ENCODE measurements at places on chromosomes 1 and 21.

DNA sequence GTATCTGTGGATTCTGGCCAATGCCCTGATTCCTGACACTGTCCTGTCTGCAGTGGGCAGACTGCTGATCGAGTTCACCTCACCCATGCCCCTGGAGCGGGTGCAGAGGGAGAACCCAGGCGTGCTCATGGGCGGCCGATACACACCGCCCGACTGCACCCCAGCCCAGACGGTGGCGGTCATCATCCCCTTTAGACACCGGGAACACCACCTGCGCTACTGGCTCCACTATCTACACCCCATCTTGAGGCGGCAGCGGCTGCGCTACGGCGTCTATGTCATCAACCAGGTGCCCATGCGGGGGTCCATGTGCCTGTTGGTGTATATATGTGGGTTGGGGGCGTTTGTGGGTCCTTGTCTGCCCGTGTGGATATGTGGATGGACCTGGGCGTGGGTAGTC is 2.6 kb downstream of the B4GALT2 start:
- no peak for DNase-seq

GRCh38 chr1:37519613-37520012 is 5.0 kb upstream of the MEAF6 start:
- no peak for DNase-seq

GRCh38 chr1:174998569-174999215 is 1.1 kb upstream of the CACYBP start:
- peak; percentile 38 for DNase-seq

DNA sequence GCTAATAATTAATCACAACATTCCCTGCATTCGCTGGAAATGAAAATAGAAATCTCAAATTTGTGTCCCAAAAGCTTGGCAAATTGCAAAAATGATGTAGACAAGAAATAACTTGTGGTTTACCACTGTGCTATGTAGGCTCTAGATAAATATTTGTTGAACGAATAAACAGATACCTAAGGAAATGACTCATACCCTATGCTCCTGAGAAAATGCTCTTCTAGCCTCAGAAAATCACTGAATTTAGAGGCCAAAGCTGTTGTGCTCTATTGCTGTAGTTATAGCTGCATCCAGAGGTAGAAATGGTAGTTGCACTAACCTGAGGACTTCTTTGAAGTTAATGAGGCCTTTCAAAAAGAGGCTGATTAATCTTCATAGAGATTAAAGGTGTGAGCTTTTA is 142.0 kb upstream of the ZNHIT6 start:
- DNase-seq = peak; percentile 8

DNA sequence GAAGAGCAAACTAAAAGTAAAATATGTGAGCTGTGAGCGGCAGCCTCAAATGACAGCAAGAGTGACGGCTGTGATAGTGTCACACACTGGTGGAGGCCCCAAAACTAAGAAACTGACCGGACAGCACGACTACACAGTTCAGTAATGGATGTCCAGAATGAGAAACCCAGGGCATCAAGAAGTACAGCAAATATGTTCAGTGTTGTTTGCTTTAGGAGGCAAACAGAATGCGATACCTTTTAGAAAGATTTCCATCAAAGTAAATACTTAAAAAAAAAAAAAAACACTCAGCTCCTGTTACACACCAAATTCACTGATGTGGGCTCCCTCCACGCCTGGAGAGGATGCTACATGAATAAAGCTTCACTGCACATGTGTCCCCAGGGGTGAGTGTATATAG is 1.1 kb upstream of the PKP1 start:
- DNase-seq = no peak

- DNase-seq = no peak
These were observed 228.3 kb downstream of the SLC35F3 start for GRCh38 chr1:234132795-234133194.

DNA sequence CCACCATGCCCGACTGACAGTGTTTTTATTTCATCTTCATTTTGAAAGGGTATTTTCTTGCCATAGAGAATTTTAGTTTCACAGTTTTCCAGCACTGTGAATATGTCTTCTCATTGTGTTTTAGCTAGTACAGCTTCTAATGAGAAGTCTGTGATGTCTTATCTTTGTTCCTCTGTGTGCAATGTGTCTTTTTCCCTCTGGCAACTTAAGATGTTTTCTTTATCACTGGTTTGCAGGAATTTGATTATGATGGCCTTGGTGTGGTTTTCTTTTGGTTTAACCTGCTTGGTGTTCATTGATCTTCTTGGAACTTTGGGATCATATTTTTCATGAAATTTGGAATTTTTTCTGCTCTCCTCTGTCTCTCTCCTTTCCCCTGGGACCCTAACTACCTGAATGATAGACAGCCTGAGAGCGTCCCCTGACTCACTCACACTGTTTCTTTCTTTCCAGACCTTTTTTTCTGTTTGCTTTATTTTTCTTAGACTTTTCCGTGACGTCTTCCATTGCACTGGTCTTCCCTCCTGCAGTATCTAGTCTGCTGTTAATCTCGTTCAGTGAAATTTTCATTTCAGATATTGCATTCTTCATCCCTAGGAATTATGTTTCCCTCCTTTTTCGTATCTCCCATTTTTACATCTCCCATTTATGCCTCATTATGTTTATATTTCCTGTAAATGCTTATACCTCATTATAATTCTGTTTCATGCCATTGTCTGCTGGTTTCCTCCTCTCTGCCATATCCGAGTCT is 48.5 kb downstream of the PDE9A start:
- no peak for DNase-seq

GRCh38 chr1:159686599-159687299 is 27.6 kb downstream of the CRP start:
- DNase-seq = no peak

- DNase-seq = no peak
These were observed 80.6 kb downstream of the RASAL2 start for GRCh38 chr1:178174539-178174938.

DNA sequence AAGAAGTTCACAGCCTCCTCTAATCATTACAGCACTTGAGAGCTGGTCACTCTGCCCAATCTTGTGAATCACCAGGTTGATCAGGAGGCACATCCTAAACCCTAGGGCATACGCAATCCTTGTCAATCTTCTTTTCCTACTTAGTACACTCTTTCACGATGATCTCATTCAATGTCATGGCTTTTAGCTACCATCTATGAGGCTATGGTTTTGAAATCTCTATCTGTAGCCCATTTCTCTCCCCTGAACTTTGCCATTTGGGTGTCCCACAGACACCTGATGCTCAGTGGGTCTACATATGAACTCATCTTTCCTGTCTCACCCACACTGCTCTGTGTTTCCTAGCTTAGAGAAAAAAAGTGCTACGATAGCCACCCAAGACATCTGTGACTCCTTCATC is 1.9 kb upstream of the MED18 start:
- DNase-seq = no peak

DNA sequence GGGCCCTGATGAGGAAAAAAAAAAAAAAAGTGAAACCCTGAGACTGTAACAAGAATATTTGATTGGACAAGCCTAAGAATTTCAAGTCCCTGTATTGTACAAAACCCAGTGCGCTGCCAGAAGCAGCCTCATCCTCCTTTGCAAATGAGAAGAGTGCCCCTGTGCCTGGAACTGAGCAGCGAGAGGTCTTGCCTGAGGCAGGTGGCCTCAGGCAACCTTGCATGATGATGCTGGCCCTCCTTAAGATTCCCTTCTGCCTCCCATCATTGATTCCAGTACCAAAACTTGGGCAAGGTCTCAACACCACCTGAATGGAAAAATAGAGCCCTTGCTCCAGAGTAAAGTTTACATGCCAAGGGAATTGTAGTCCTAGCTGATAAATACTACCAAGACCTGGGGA is 129.6 kb upstream of the RAB4A start:
- DNase-seq = no peak

DNA sequence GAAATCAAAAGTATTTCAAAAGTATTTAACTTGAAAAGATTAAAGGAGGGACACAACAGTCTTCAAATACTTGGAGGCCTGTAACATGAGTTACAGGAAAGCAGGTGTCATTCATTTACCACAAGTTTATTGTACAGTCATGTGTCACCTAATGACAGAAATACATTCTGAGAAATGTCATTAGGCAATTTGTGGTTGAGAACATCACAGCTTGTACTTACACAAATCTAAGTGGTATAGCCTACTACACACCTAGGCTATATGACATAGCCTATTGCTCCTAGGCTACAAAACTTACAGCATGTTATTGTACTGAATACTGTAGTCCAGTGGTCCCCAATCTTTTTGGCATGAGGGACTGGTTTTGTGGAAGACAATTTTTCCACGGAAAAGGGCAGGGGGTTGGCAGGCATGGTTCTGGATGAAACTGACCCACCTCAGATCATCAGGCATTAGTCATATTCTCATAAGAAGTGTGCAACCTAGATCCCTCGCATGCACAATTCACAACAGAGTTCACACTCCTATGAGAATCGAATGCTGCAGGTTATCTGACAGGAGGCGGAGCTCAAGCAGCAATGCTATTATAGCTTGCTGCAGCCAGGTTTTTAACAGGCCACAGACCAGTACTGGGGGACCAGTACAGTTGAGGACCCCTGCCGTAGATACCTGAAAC is 25.0 kb upstream of the PHTF1 start:
- DNase-seq = no peak

DNA sequence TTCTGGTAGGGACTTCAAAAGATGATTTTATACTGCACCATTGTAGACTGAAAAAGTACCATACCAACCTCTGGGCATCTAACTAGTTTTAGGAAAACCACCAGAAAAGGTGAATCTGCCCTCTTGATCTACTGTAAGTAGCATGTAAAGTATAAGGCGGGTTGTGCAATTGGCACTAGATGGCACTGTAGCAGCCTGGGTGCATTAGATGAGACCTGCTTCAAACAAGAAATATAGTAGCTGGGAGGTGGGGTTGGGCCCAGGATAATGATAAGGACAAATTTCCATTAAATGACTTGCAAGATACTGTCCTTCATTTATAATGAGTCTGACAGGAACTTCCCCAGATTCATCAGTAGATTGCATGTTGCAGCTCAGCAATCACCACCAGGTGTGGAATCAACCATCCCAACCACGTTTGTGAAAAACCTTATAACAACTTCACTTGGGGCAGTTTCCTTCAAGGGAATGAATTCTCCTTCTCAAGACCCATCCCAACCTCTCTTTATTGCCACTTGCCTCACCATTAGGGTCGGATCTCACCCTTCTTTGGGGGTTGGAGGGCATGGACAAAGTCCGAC is 37.3 kb upstream of the IL10 start:
- DNase-seq = no peak

DNA sequence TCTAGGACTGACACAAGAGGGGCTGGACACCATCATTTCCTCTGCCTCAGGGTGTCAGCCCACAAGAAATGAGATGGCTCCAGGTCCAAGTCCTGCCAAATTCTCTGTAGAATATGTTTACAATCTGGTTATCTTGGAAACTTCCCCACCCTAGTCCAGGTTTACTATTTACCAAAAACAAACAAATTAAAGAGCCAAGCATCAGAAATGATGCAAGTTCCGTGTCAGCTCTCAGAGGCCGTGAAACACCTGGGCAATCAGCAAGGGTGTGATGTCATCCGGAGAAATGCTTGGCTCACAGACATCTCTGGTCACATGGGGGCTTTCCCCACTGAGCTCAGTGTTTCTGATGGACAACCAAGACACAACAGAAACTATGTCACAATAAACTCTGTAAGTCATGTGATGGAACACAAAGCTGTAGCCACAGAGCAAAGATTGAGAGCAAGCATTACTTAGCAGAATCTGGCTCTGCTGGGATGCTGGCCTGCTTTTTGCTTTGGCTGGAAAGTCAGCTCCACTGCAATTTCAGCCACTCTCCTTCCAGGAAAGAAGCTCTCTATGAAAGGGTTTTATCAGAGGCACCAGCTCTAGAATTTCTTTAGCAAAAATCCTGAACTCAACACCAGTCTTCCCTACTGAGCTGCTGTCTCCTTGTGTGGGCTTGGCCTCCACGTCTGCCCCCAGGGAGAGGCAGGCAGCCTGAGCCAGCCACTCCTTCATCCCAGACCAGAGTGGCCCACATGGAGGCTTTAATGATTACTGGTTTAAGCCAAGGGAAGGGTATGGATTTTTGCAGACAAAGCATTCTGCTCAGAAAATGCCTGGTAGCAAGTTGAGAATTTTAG is 55.9 kb downstream of the NENF start:
- no peak for DNase-seq

- DNase-seq = no peak
These were observed 45.5 kb downstream of the KCNAB2 start for GRCh38 chr1:6090996-6091822.

DNA sequence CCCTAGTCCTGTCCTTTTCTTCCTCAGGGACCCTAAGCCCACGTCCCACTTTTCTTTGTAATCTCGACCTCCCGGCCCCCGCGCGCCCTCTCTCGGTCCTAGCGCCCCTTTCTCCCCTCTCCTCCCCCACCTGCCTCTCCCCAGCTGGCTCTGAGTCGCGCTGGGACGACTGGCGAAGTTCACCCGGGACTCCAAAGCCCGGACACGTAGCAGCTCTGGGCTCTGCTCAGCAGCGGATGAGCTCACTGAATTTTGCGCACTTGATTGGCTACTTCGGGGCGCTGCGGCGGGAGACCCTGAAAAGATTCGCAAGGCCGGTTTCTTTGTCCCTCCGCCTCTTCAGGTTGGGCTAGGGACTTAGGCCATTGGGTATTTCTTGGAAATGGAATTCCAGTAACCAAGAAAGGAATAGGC is 16.3 kb upstream of the ACKR1 start:
- DNase-seq = peak; percentile 22

DNA sequence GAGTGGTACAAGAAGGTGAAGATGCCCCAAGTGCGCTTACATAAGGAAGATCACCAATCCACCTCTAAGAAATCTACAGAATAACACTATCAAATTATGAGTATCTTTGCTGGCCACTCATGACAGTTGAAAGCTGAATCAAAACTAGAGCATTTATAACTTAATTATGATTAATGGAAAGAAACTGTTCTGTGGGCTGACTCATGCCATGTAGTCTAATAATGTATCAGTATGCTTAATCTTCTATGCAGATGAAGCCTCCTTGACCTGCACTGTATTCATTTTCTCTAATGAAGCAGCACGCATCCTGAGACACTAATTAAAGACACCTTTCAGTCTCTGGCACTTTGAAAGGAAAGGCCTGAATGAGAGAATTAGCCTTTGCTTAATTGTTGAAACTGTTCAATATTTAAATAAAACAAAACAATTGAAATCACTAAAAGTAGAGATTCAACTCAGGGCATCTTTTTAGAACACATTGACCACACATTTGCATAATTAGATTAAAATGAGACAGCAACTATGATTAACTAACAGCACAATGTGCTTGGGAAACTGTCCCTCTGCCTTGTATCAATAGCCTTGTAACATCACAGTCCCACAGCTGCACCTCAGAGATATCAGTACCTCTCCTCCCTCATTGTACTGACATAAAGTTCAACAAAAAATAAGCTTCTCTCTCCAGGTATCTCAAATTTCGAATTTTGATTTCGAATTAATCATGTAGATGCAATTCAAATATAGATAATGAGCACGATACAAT is 105.6 kb downstream of the NTPCR start:
- DNase-seq = no peak

GRCh38 chr1:186848509-186849130 is 19.9 kb downstream of the PLA2G4A start:
- DNase-seq = no peak

DNA sequence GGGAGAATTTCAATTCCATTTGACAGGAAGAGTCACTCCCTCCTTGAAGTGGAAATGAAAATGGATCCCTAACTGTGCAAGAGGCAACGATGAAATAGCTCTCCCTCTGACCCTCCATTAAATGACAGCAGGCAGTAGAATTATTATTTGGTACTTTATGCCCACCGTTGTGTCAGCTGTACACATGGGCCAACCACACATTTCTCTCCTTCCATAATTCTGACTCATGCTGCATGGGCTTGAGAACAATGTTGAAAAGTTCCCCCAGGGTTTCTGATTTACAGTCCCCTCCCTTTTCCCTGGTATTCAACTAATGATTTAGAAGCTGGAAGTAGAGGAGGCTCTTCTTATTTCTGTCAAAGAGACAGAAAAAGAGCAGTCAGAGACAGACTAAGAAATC is 103.5 kb downstream of the RGS7 start:
- DNase-seq = no peak
